ENCODE measurements at places on chromosomes 7 and 10. TPM values are rescaled to one million over a fixed set of nuclear protein-coding genes. Genes with fewer than 3 reads are reported as not detected.

- no peak for DNase-seq
Observed at GRCh38 chr10:1454428-1454827, 282.9 kb downstream of the ADARB2 start.

DNA sequence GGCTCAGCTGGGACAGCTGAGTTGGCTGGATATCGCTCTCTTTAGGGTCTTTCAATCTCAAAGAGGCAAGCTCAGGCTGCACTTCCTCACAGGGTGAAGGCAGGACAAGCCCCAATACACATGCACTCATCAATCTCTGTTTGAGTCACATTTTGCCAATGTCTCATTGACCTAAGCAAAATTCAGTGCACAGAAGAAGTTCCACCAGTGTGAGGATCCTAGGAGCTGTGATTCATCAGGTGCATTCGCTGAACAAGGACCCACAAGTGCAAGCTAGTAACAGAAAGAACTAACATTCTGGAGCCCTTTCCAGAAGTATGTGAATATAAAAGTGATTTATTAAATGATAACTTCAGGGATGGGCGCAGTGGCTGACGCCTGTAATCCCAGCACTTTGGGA is 477.2 kb downstream of the GPAM start:
- DNase-seq: no peak

GRCh38 chr7:122337011-122337410 is 32.5 kb upstream of the FEZF1 start:
- DNase-seq: no peak

GRCh38 chr7:141511316-141511675 is 39.9 kb upstream of the AGK start:
- no peak for DNase-seq

DNA sequence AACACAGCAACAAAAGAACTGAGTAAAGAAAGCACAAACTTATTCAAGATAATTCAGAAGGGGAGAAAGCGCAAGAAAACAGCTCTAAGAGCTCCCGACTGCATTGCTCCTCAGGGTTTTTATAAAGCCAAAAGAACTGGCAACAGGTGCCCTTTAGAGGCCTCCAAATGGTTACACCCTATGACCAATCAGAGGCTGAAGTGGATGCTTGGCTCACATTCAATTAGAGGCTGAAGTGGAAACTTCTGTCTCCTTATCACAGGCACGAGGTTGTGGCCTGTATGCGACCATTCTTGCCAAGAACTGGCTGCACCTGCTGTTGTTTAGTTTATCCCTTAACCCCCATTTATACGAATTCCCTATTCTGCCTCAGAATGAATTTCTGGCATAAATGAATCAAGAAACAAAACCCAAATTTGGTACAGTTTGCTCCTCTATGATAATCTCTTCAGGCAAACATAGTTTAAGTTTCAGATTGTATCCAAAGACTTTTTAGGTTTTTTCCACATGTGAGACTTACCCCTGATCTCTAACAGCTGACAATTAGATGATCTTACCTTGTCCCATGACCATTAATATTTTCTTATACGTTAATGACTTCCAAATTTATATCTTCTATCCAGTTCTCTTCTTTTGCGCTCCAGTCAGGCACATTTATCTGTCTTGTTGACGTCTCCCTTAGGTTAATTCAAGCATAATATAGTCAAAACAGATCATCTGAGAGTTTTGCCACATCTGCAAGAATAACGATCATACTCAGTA is 504.8 kb downstream of the NXPH1 start:
- DNase-seq: peak; percentile 41

DNA sequence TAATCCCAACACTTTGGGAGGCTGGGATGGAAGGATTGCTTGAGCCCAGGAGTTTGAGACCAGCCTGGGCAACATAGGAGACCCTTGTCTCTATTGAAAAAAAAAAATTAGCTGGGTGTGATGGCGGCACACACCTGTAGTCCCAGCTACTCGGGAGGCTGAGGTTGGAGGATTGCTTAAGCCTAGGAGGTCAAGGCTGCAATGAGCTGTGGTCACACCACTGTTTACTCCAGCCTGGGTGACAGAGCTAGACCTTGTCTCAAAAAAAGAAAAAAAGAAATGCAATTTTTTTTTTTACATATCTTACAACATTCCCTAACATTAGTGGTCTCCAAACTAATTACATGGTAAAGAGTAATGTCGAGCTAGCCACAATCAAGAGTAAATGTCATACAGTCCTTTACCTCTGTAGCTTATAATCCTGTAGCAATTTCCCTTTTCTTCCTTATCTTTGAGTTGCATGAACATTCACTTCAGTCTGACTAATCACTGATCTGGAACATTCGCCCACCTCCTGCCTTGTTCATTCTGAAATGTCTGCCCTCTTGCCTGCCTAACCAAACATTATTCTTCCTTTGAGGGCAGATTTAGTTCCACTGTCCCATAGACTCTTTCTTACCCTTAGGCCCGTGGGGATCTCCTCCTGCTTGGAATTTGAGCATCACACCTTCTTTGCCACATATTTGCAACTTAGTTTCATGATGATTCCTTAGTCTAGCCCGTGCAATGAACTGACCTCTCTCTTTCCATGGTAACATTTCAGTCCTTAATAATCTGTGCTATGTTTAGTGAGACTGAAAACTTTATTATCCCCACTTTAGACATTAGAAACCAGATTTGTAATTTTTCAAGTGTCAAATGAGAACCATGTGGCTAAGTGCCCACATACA is 4.8 kb upstream of the VCL start:
- DNase-seq: peak; percentile 45

DNA sequence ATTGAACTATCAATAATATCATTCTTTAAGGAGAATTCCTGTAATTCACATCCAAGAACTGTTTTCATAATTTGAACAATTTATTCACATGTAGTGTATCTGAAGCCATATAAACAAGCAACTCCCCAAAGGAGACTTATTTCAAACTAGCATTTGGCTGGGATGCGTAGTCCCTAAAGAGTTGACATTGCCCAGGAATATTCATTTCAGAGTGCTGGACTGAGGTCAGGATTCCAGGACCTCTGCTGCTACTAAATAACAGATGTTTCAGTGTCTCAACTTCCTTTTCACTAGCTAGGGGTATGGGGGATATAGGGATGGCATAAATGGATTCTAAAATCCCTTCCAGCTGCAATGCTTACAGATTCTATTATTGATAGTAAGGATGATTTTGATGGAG is 177.0 kb downstream of the TSPAN12 start:
- DNase-seq: no peak

DNA sequence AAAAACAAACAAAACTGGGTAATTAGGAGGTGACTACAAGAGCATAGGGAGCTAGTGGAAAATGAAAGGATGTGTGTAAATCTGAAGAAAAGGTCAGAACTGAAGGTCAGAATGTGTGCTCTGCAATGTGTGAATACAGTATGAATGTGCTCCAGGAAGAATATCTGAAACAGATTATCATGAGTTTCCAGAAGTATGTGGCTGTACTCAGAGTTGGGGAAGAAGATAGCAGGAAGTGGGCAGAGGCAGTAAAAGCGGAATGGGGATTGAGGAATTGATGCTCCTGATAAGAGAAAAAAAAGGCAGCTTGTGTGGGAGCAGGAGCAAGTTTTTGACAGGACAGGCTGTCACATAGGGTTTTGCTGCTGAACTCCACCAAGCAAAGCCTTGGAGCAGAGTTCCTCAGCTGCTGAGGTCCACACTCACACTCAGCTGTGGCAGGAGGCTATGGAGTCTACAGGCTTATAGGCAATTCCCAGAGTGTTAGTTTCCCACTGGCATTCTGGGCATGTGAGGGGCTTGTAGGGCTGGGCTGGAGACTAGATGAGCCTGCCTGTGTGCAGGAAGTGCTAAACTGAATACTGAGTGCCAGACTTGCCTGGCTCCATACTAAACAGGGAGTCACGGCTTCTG is 22.9 kb downstream of the H2AZ2 start:
- no peak for DNase-seq

GRCh38 chr7:129729511-129729910 is 118.0 kb downstream of the NRF1 start:
- DNase-seq: no peak

DNA sequence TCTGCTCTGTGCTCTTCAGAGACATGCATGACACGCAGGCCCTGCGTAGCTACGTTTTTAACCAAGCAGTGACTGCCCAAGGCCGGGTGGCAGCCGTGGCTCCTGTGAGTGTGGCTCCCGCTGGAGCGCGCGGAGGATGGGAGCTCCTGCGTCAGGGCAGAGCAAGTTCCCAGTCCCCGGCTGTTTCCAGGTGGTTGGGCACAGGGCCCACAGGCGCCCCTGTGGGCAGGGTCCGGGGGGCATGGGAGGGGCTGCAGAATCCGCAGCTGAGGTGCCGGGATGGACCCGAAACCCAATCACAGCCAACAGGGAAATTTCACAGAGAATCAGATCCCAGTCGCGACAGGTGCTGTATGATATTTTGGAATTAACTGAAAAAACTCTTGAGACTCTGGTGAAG is 9.8 kb downstream of the NKX6-2 start:
- no peak for DNase-seq

- DNase-seq: no peak
Observed at GRCh38 chr7:151423226-151423625, 13.4 kb upstream of the WDR86 start.

GRCh38 chr10:11609492-11610093 is 1.9 kb downstream of the USP6NL start:
- DNase-seq: no peak

DNA sequence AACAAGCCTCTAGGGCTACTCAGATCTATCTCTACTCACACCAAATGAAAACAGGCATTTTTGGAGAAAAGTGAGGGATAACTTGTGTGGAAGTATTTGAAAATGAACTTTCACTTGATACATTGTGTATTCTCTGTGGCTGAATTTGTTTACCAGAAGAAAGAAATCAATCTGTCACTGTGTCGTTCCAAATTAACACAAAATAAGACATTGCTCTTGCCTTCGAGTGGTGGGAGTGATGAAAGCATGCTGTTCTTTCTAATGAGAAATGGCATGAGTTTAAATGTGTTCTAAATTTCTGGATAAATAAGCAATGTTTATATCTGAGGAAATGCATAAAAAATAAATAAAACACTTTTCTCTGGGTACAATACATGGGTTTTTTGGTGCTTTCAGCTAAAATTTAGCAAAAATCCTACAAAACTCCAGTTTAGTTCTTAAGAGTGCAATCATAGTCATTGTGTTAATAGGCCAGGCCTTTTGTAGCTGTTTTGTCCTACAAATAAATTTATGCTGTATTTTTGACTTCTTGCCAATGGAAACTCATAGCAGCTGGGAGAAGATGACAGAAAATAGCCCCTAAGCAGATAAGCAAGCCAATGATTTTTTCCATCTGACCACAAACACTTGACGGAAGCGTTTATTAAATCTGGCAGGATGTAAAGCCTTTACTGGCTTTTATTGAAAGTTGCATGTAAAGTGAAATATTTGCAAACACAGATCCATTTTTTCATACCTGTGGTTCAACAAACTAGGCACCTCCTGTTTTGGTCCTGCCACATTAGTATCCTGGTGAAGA is 1064.1 kb upstream of the GHITM start:
- DNase-seq: no peak

GRCh38 chr7:124723012-124723411 is 42.6 kb downstream of the GPR37 start:
- no peak for DNase-seq

GRCh38 chr7:63054191-63054661 is 944.4 kb upstream of the ZNF722 start:
- peak; percentile 49 for DNase-seq

- DNase-seq: no peak
Observed at GRCh38 chr7:24734306-24734705, 23.0 kb downstream of the GSDME start.

GRCh38 chr10:131290781-131291180 is 20.7 kb downstream of the TCERG1L start:
- DNase-seq: no peak

- no peak for DNase-seq
Observed at GRCh38 chr7:148296994-148297644, 293.4 kb upstream of the C7orf33 start.

DNA sequence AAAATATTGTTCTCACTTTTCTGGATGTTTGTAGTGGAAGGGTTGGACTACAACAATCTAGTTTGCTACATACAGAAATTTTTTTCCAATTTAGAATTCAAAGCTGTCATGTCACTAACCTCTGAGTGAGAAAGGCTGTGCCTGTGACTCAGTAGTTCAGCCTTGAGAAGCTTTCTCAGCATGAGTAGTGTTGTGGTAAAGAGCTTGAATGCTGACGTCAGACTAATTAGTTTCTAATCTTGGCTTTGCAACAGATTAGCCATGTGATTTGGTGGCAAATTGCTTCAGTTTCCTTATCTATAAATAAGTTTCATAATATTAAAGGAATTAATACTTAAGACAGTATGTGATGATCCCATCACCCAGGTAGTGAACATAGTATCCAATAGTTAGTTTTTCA is 83.8 kb downstream of the ABCA13 start:
- no peak for DNase-seq

The PLCE1 gene
- 8.2 TPM for total RNA-seq

The C10orf71 gene
- 0.08 TPM for total RNA-seq

The SPDYE16 gene
- 0.68 TPM for total RNA-seq

The MYO3A gene
- 21.1 TPM for total RNA-seq

The TMEM213 gene
- total RNA-seq: 0.31 TPM

The NEUROG3 gene
- not detected for total RNA-seq

The PAX4 gene
- total RNA-seq: 0.55 TPM

The SLC13A1 gene
- not detected for total RNA-seq

The MMRN2 gene
- total RNA-seq: 14.9 TPM

The SEM1 gene
- 59.7 TPM for total RNA-seq

The CROT gene
- total RNA-seq: 7.3 TPM

The HMX2 gene
- total RNA-seq: 0.19 TPM
